ENCODE measurements at places on chromosomes 16 and 17.

- DNase-seq = no peak
Observed at GRCh38 chr16:88779406-88780141, 5.4 kb downstream of the PIEZO1 start.

DNA sequence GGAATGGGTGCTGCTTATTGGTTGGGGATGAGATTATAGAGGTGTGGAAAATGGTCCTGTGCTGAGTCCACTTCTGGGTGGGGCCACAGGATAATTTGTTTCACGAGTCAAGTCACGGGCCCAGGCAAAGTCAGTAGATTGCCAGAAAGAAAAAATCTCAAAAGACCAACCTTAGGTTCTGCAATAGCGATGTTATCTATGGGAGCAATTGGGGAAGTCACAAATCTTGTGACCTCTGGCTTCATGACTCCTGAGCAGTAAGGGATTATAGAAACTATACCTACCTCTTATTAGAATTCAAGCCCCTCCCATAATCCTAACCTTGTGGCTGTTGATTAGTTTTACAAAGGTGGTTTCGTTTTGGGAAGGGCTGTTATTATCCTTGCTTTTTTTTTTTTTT lies 31.4 kb downstream of the WWP2 start:
- DNase-seq = no peak

GRCh38 chr17:62064791-62065563 lies at the start of gene MED13:
TSS of gene MED13 (minus strand) at chr17:62065278. CDS start at chr17:62065205, 73 bp downstream.
- DNase-seq = no peak

DNA sequence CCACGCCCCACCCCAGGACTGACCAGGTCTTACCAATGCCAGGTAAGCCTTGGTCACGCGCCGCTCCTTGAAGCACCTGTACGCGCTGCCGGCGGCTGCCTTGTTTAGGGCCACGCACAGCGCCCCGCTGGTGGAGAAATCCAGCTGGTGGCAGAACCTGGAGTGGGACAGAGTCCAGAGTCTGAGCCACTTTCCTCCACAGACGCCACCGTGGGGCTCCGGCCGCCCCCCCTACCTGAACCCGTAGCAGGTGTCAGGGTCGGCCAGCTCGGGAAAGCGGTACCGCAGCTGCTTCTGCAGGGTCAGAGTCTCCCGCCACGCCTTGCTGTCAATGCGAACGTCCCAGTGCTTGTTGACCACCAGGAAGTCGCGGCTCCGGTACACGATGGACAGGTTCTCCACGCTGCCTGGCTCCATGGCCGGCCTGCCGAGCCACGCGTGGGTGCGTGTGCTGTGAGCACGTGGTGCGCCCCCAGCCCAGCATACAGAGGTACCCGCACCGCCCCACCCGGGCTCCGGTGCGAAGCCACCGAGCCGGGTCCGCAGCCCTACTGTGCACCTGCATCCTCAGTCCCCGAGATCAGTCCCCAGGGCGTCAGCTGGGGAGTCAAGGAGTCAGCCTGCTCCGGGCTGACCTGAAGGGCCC lies 737 bp downstream of the RPUSD1 start:
- no peak for DNase-seq

DNA sequence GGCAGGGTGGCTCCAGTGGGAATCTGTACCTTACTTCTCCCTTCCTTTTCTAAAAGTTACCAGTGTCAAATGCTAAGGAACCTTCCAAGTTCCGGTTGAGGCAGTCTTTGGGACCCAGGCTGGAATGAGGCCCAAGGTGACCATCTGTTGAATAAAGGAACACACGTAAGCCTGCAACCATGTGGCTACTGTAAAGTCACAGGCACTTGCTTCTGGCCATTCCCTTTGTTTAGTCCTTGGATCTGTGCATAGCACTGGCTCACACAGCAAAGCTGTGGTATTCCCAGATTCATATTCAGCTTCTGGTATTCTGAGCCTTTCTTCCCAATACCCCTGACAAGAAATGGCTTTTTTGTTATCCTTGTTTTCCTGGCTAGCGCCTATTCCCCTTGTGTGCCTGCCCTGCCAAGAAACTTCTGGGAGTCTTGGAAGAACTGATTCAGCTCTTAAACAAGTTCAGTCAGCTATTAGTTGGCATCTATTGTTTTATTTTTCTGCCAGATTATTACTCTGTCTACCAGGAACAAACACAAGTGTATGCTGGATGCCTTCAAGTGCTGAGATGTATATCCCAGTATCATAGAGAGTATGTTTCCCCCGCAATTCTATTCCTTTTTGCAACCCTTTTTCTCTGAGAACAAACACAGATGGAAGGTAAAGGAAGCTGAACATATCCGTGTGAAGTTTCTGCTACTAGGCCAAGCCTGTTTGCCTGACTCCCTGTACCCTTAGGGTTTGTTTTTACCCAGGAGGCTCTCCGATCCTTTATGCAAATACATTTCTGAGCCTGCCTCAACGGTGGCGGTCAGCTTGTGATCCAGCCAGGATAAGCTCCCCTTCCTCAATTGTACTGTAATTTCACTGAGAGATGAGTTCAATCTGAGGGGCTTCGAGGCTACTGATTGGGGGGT lies 13.2 kb downstream of the TMEM238L start:
- DNase-seq = no peak

GRCh38 chr16:81521141-81521626 lies 76.6 kb downstream of the CMIP start:
- no peak for DNase-seq

DNA sequence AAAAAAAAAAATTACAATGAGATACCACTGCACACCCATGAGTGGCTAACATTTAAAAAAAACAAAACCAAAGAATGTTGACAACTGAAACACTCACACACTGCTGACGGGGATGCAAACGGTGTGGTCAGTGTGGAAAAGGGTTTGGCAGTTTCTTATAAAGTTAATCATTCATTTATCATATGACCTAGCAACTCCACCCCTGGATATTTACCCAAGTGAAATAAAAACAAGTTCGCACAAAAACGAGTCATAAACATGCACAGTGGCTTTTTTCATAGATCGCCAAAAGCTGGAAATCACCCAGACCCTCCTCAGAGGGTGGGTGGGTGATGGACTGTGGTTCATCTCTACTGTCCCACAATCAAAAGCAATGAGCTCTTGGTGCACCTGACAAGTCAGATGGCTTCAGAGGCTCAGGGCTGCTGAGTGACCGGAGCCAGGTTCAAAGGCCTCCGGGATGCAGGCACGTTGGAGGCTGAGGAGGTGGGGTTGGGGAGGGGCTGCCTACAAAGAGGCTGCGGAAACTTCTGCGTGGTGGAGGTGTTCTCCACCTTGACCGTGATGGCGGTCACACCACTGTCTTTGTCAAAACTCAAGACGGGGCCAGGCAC lies 14.2 kb downstream of the RAB40B start:
- DNase-seq = no peak

DNA sequence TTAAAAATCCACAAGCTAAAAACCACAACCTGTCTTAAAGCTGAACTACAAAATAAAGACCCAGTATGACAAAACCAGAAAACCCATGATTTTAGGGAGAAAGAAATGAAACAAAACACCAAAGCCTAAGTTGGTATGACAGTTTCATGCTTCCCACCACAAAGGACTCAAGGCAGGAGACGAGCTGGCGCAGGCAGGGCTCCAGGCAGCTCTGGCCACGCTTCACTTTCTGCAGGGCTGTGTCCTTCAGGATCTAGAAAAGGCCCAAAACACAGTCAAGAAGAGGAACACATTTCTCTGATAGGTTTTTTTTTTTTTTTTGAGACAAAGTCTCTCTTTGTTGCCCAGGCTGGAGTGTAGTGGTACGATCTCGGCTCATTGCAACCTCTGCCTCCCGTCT lies 75.3 kb downstream of the WDR59 start:
- no peak for DNase-seq

GRCh38 chr17:70609566-70609965 lies 440.2 kb downstream of the KCNJ2 start:
- no peak for DNase-seq

- DNase-seq = no peak
Observed at GRCh38 chr16:81216706-81217105, 21.8 kb upstream of the BCO1 start.

DNA sequence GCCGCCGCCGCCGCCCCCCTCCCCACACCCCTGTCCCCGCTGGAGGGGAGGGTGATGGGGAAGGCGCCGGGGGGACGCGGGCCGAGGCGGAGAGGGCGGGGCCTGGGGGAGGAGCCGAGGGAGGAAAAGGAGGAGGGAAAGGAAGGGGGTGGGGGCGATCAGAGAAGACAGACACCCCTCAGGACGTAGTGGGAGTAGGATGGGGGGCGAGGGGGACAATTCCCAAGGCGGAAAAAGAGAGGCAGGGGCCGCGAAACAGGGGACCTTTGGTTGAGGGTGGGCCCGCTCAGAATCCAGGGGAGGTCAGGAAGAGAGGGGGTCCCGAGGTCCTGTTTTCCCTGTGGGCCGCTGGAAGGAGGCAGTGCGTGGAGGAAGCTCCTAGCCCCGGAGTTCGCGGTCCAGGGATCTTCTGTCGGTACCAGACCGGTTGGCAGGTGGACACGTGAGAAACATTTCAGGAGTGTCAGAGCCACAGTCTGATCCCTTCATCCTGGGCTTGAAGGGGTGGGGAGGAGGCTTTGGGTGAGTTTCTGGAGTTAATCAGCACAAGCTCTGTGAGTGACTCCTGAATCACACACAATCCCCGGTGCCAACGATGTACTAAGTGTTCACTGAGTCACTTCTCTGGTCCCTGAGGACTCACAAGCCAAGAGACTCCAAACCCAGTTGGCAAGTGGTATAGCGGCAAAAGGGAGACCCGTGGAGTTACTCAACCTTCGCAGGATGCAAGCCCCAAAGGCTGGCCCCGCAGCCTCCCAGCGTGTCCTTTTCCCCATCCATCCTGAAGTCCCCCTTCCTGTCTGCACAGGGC lies at the start of gene XYLT1:
TSS of gene XYLT1 (minus strand) at position 53 of the 811 bp plus-strand sequence. CDS start 164 bp downstream, outside the sequence.
- DNase-seq = peak; percentile 67

- DNase-seq = no peak
Observed at GRCh38 chr17:66963521-66963908, 992 bp upstream of the CACNG4 start.

GRCh38 chr17:50699410-50699809 lies 8.3 kb downstream of the ANKRD40 start:
- no peak for DNase-seq

- no peak for DNase-seq
Observed at GRCh38 chr17:51224402-51225262, 35.2 kb downstream of the MBTD1 start.

DNA sequence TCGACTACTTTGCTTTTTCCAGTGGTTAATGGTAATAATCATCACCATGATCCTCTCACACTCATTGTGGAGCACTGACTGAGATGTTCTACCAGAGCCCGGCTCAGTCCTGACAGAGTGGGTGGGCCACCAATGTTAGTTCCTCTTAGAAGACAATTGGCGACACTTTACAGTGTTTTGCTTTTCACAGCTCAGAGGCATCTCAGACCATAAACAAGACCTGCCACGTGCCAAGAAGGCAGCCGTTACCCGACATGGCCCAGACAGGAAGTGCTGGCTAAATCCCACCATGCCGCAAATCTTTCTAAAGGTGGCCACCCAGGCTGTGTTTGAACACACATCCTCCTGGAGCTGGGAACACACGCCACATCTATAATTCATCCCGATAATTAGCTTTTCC lies 103.7 kb downstream of the XYLT1 start:
- no peak for DNase-seq

- DNase-seq = no peak
Observed at GRCh38 chr16:87550495-87550961, 51.8 kb upstream of the JPH3 start.

DNA sequence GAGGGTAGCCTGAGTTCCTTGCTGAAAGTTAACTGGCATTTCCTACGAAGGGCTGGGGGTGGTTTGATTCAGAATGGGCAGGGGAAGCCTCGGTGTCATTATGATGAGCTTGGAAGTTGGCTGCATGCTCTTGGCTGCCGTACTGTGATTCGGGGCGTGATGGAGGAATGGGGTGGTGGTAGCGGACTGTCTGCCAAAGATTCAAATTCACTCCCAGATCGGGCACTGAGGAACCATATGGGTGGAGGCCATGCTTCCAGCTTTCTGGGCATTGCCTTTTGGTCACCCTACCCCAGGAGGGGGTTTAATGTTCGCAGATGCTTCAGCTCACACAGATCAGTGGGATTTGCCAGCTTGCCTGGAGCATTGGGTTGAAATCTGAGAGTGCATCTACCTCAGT lies 492.8 kb upstream of the EEF2KMT start:
- no peak for DNase-seq

DNA sequence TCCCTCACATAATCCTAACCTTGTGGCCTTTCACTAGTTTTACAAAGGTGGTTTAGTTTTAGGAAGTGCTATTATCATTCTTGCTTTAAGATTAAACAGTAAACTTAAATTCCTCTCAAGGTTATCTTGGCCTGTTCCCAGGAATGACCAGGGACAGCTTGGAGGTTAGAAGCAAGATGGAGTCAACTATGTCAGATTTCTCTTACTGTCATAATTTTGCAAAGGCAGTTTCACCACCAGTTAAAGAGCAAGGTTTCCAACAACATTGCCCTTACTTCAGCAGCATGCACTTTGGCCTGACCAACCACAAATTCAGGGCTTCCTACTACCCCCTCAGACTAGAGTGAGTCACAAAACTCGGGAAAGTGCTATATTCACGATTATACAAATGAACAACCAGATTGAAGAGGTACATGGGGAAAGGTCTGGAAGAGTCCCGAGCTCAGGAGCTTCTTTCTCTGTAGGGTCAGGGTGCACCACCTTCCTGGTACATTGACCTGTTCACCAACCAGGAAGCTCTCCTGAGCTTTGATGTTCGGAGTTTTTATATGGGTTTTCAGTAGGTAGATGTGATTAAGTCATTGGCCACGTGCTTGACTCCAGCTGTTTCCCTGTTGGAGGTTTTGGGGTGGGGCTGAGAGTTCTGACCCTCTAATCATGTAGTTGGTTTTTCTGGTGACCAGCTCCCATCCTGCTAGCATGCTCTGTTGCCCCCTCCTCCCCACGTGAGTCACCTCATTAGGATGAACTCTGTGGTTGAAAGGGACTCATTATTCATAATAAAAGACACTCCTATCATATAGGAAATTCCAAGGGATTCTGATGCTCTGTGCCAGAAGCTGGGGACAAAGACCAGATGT lies 19.4 kb downstream of the RHOT1 start:
- DNase-seq = no peak

DNA sequence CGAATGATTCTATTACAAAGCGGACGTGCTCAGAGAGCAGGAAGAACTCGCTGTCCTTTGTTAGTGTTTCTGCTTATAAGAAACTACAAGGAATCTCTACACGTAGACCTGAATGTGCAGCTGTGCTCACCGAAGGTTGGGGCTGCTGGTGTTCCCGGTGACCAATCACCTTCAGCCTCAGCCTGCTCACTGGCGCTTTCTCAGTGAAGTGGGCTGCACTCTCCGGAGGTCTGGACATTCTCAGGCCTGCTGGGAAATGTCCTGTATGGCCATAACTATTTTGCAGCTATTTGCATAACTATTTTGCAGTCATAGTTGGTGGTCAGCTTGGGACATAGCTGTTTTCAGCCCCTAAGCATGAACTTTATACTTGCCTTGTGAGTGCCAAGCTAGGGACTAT lies 9.7 kb upstream of the CIAO3 start:
- no peak for DNase-seq

DNA sequence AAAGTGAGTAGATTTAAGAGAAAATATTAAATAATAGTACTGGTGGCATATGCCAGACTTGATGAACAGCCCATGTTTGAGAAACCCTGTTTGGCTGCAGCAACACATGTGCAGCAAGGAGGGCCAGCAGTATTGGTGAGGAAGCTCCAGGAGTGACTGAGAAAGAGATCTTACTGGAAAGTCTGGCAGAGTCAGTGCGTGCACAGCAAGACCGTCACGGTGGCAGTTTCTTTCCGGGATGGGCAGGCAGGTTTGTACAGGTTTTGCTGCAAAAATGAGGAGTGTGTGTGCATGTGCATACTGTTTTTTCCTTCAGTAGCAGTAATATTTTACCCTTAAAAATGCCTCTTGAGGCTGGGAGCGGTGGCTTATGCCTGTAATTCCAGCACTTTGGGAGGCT lies 41.4 kb downstream of the KSR1 start:
- no peak for DNase-seq

- no peak for DNase-seq
Observed at GRCh38 chr16:87691686-87692079, 74.1 kb downstream of the KLHDC4 start.
